ENCODE measurements at places on chromosomes 12 and 14.

- no peak for DNase-seq
Observed at GRCh38 chr12:56300644-56301464, 724 bp upstream of the CS start.

- no peak for DNase-seq
Observed at GRCh38 chr12:15971211-15971610, 60.1 kb downstream of the DERA start.

DNA sequence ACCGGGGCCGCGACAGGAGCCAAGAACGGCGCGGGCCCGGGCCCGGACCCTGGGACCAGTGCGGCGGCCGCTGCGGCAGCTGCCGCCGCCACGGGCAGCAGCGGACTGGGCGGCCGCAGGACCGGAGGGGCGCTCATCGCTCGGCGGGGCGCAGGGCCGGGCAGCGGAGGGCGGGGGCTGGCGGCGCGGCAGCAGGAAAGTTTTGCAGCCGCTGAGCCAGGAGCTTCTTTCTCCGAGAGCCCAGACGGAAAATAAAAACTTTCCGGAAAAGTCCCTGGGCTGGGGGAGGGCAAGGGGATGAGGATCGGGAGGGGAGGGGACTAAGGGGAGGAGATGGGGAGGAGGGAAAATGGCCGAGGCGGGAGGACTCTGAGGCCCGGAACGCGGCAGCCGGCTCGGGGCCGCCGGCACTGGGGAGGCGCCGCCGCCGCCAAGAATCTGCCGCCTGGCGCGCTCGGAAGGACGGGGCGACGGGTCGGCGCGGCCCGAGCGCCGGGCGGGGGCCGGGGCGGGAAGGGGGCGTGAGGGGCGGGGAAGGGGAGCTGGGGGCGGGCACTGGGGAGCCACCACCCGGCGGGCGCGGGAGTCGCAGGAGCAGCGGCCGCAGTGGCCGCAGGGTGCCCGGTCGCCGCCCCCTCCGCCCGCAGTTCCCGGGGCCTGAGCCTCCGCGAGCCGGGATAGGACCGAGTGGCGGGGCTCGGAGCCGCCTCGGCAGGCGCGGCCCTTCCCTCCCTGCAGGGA lies at the start of gene PRKD1:
TSS of gene PRKD1 (minus strand) at position 472 of the 741 bp plus-strand sequence.
- no peak for DNase-seq

GRCh38 chr14:86525673-86526072 lies 995.7 kb downstream of the FLRT2 start:
- DNase-seq: no peak

DNA sequence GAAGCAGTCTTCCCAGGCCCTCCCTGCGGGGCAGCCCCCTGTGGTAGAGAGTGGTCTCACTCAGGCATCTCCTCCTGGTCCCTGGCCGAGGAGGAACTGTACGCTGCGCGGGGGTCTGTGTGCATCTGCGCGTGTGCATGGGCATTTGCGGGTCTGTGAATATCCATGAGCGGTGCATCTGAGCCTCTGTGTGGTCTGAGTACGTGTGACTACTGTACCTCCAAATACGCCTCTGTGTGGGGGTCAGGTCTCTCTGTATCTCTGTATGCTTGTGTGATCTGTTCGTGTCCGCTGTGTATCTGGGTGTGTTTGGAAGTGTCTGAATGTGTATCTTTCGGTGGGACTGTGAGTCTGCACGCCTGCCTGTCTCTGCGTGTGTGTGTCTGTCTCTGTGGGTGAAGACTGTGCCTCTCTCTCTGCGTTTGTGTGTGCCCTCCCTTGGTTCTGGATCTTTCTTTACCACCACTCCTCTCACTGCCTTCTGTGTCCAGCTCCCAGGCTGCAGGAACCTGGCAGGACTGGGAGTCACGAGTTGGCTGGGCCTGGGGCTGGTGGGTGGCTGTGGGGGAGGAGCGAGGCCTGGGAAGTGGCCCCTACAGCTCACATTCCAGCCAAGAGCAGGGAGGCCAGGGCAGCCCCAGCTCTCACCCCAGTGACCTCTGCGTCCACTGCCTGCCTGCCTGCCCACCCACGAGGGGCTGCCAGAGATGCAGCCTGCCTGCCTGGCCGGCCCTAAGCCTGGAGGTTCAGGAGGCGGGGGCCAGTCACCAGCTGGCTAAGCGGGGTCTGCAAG lies 1.1 kb upstream of the PGF start:
- no peak for DNase-seq

GRCh38 chr12:112236386-112236785 lies 111.0 kb downstream of the TRAFD1 start:
- no peak for DNase-seq

DNA sequence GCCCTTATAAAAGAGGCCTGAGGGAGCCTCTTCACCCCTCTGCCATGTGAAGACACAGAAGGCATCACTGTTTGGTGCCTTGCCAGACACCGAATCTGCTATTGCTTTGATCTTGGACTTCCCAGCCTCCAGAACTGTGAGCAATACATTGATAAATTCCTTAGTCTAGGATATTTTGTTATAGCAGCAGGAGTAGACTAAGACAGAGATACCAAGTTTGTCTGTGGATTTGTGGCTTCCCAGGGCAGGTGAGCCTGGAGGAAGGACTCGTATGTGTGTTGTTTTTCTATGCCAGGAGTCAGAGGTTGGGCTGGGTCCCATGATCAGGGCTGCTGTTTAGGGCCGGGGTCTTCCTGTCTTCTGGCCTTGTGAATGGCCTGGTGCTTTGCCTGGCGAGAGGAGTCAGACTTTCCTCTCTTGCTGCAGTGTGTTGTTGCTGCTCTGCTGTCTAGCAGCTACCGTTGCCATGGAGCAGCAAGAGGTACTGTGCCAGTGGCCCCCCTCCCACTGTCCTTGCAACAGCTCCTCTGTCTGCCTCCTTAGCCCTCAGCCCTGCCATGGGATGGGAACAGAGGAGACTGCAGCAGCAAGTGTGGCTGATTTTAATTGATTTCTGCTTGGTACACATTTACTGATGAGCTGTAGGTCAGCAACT lies 111.2 kb downstream of the CHST11 start:
- no peak for DNase-seq

DNA sequence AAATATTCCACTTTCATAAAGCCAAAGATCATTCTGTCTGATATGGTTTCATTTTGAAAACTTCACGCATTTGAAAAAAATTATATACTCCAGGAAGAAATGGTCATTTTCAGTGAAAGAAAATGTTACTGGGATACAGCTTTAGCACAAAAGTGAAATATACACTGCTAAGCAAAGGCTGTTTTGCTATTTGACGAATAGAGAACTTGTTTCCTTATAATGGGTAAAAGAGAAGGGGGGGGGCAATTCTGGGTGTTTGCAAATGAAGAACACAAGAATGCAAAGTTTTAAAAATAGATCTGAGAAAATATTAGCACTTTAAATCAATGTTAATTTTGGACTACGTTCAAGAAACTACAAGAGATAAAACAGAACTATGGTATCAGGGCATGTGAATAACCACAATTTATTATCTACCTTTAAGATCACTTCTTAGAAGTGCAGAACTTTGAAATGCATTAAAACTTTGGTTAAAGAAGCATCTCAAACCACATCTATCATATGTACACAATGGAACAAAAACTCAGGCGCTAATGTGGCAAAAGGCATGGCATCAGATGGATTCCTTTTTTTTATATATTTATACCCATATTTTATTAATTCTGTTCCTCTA lies 51.1 kb downstream of the EFCAB11 start:
- DNase-seq: no peak

DNA sequence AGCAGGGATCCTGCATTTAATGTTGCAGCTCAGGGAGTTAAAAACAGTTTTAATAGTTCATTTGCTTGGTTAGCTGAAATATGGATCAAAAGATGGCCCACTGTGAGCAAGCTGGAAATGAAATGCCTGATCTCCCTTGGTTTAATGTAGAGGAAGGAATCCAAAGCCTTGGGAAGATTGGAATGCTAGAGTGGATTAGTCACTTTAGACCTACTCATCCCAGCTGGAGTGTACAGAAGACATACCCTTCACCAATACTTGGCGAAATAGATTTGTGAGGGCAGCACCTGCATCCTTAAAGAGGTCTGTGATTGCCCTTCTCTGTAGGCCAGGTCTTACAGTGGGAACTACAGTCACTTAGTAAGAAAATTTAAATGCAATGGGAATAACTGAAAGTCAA lies 58.0 kb upstream of the KRAS start:
- DNase-seq: no peak

DNA sequence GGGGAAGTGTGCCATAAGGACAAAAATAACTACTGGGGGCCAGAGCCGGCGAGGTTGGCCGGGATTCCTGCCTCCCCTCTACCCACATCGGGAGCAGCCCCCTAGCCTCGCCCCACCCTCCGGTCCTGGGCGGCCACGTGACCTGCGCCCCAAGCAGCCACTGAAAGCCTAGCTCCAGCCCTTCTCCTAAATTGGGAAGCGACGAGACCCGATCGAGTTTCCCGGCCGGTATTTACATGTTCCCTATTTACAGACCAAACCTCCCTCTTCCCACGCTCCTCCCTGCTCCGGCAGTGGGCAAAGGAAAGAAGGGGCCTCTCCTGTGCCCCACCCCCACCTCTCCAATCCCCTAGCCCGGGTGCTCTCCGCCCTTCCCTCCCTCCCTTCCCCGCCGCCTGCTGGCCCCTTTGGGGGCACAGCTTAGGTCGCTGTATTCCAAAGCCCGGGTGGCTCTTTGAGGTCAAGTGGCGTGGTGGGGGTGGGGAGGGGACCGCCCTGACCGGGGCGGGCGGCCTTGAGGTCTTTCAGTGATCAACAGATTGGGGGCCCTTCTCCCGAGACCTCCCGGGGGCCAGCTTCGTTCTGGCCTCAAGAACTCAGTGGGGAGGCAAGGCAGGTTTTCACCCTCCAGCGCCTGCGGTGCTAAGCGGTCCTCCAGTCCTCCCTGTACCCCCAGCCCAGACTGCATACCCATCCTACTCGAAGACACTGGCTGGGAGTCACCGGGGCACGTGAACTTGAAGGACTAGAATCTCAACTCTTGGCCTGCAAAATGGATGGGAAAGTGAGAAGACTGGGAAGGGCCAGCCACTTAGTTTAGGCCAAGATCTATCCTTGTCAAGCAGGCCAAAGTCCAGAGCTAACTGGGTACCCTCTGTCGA lies 6.3 kb upstream of the CTDSP2 start:
- DNase-seq: no peak

- DNase-seq: peak; percentile 38
Observed at GRCh38 chr12:12467264-12467663, 95.4 kb downstream of the DUSP16 start.

- no peak for DNase-seq
Observed at GRCh38 chr12:124499190-124499753, 68.1 kb downstream of the NCOR2 start.

GRCh38 chr12:105848286-105848685 lies 290.5 kb downstream of the NUAK1 start:
- no peak for DNase-seq

- DNase-seq: peak; percentile 81
Observed at GRCh38 chr12:28190321-28191050, at the start of gene CCDC91. Gene CCDC91 (plus strand): TSS chr12:28190456. CDS start chr12:28257216, 66,760 bp downstream.

- no peak for DNase-seq
Observed at GRCh38 chr12:67427336-67427735, 158.2 kb downstream of the CAND1 start.

GRCh38 chr12:93569301-93569655 lies 3.2 kb upstream of the SOCS2 start:
- no peak for DNase-seq

- DNase-seq: no peak
Observed at GRCh38 chr12:104600036-104600712, 143.4 kb downstream of the CHST11 start.

DNA sequence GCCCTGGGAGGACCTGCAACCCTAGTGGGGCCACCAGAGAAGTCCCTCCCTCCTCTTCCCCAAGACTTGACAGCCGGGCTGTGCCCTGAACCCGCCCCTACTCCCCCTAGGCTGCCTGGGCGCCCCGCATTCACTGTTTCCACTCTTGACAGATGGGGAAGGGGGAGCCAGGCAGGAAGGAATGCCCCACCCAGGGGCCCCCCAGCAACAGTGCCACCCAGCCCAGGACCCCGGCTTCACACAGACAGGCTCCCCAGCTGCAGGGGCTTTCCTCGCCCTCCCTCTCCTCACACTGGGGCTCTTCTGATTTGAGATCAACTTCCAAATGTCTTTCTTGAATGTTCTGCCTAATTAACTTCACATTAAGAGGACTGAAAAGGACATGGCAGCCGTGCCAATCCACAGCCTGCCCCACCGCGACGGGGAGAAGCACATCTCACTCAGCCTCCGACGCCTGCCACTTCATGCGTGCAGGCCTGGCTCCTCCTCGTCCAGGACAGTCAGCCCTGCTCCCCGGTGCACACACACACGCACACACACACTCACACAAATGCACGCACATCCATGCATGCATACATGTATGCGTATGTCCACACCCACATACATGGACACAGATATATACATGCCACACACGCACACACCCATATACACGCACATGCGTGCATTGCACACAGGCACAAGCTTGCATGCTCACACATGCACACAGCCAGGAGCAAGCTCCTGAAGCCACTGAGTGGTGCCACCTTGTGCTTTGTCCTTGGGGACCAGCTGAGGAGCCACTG lies 19.6 kb upstream of the C14orf180 start:
- DNase-seq: no peak

DNA sequence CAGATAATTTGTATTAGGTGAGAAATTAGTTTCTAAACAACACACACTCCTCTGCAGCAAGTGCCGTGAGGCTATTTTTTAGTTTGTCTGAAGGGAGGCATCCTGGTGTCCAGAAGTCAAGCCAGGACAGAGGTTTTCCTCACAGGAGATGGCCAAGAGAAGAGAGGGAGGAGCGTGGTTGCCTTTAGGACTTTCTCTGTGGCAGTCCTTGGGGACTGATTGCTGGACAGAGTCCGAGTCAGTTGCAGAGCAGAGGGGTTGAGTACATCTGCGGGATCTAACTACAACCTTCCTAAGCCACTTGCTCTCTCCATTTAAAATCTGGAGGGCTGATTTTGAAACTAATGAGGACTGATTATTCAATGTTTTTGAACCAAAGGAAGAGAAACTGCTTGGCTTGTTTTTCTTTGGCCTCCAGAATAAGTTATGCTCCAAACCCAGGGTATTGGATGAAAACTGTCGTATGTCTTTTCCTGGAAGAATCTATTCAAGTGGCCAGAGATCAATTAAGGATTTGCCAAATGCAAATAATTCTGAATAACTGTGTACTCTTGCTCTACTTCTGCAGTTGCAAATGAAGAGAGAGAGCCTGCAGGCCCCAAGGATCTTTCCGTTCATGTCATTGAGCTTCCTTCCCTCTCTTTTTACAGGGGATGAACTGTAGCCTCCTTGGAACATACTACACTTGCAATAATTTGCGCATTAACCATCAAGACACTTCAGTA lies 1.2 kb downstream of the SLCO1C1 start:
- DNase-seq: no peak

GRCh38 chr14:93693914-93694313 lies 94.4 kb downstream of the PRIMA1 start:
- no peak for DNase-seq

- DNase-seq: no peak
Observed at GRCh38 chr12:93944911-93945310, 203.5 kb upstream of the PLXNC1 start.

GRCh38 chr12:94768398-94769046 lies 118.2 kb upstream of the TMCC3 start:
- no peak for DNase-seq

- DNase-seq: no peak
Observed at GRCh38 chr14:52155651-52156213, 86.9 kb upstream of the NID2 start.

Data from activated effector memory CD4-positive, alpha-beta T cell treated with Interleukin-2 at 50 U/mL for 16 hours (primary cell).